Activated naive CD4-positive, alpha-beta T cell treated with anti-CD3 and anti-CD28 coated beads, Interleukin-2, amount 50 U/mL, for 16 hours (primary cell): ENCODE measurements at places on chromosomes 5 and 9.

GRCh38 chr9:81620002-81620390, 69.4 kb downstream of the TLE1 start:
- DNase-seq: no peak

DNA sequence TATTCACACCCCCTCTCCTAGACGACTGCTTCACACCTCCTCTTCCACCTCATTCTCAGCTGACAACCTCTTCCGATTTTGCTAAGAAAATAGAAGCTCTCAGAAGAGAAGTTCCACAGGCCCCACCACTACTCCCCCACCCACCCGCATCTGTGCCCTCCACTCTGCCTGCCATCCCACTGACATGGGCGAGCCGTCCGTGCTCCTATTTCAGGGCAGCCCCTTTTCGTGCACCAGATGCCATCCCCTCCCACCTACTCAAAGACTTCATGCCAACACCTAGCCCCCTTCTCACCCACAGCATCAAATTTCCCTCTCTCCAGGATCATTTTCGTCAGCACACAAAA, 34.6 kb upstream of the JADE2 start:
- no peak for DNase-seq

GRCh38 chr5:17413691-17414090, 84.3 kb upstream of the TAF11L2 start:
- no peak for DNase-seq

DNA sequence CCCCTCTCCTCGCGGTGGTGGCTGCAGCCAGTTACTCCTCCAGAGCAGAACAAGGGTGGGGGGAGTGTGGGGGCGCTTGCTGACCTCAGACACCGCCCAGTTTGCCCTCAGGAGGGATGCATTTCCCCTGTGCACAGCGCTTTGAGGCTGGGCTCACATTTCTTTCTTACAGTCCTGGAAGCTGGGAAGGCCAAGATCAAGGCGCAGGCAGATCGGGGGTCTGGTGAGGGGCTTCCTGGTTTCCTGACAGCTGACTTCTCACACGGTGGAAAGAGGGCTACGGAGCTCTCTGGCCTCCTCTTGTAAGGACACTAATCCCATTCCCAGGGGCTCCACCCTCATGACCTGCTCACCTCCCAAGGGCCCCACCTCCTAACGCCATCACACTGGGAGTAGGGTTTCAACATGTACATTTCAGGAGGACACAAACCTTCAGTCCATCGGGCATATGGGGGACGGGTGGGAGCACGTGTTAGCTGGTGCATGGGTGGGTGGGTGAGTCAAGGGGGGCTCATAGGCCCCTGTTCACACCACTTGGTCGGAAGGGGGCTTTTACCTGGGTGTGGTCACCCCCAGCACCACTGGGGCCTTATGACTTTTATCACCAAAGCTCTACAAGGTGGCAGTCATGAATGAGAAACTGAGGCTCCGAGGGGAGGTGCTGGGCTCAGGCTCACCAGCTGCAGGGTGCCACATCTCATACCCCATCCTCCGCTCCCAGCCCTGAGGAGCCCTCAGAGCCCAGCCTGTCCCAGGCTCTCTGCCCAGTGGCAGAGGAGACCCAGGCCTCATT, 7.7 kb upstream of the SCGB3A1 start:
- DNase-seq: no peak

DNA sequence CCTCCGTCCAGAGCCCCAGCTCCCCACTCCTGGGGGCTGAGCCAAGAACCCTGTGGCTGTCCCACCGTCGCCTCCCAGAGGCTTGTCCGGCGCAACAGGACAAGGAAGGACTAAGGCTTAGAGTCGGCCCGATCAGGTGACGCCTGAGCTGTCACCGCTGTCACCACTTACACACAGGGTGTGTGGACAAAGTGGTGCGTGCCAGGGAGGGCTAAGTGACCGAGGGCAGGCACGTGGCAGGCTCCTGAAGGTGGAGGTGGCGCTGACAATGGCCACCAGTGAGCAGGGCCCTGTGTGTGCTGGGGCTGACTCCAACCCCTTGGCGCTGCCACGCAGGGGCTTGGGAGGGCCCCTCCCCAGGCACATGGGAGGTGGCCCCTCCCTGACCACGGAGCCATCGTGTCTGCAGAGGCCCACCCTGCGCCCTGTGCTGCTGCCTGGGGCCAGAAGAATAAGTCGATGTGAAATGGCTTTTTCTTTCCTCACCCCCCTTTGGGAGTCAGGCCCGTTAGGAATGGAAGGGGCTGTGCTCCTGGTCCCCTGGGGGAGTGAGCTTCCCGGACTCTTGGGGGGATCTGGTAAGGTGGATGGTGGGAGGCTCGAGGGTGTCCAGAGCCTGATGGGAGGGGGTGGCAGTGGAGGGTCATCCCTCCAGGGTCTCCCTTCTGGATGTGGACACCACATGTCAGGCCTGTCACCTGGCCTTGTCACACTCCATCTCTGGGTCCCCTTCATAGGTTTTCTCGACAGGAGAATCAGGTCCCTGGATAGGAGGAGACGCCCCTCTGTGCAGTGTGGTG, 2.6 kb upstream of the GPSM1 start:
- no peak for DNase-seq

DNA sequence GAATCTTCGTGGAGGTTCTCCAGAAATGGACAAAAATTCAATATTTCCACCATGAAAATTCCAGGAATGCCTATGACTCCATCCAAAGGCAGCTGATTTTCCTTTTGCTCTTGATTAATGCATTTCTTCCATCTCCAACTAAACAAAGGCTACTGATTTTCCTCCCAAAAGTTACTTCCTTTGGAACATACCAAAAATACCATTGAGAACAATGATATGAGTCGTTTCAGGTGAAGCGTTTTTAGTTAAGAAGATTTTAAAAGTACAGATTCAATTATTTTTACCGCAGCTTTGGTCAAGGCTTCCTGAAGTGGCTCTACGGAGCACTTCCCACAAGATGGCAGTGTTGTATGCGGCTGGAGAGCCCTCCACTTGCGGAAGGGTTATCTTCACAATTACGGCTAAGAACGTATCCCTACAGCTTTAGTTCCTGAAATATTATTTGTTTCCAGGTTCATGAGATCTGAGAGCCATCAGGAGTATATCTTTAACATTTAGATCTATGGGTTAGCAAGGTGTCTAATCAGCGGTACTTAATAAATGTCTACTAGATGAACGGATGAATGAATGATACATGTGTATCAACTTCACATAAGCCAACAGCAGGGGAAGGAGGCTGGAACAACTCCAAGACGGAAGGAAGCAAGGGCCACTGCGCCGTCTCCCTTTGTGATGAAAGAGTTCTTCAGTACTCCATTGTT, 35.9 kb upstream of the ARSB start:
- DNase-seq: peak; percentile 32

- DNase-seq: no peak
These were observed 125.0 kb downstream of the DTWD2 start for GRCh38 chr5:118863345-118863744.

DNA sequence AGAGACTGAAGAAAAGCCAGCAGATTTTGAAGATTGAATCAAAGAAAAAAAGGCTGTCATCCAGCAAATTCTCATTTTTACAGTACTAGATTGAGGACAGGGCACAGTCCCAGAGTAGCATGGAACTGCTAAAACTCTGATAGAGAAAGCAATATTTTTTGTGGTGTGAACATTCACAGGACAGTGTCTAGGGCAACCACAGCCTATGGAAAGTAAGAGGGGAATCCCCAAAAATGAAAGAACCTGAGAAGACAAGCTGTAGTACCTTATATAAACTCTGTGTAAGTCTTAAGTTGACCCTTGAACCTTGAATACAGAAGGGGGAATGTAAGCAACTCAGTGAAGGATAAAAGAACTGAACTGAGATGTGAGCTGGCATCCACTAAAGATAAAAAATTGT, 540.3 kb downstream of the HINT1 start:
- DNase-seq: no peak

- no peak for DNase-seq
These were observed 62.9 kb upstream of the PTGER4 start for GRCh38 chr5:40616781-40617180.

- no peak for DNase-seq
These were observed 19.3 kb downstream of the AK8 start for GRCh38 chr9:132858751-132859150.

DNA sequence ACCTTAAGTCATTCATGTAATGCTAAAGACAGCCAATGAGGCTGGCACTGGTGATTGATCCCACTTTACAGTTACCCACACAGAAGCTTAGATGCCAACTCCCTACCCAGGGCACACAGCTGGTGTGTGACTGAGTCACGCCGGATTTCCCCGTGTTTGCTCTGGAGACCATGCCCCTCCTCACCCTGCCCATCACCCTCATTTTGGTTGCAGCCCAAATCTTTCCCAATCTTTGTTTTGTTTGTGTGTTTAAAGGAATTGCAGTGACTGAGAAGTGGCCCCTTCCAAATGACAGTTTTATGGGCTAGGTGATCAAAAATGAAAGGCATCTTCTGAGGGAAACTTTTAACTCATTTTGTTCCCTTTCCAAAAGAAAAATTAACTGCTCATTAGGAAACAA, 10.9 kb downstream of the FBXL7 start:
- DNase-seq: no peak

DNA sequence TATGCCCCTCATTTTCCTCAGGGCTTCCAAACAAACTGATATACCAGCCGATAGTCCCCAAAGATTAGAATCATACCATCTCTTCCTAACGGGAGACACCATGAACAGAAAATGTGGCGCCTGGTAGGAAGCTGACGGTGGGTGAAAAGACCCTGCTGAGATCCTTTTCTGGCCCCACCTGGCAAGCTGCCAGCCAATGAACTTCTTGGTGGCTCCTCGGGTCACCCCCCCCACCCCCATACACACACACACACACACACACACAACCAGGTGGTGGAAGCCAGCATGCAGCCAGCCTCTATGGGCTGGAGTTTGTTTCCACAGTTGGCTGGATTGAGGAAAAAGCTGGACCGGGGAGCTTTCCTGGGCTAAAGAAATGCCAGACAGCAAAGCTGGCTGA, 4.8 kb upstream of the CCIN start:
- DNase-seq: no peak

DNA sequence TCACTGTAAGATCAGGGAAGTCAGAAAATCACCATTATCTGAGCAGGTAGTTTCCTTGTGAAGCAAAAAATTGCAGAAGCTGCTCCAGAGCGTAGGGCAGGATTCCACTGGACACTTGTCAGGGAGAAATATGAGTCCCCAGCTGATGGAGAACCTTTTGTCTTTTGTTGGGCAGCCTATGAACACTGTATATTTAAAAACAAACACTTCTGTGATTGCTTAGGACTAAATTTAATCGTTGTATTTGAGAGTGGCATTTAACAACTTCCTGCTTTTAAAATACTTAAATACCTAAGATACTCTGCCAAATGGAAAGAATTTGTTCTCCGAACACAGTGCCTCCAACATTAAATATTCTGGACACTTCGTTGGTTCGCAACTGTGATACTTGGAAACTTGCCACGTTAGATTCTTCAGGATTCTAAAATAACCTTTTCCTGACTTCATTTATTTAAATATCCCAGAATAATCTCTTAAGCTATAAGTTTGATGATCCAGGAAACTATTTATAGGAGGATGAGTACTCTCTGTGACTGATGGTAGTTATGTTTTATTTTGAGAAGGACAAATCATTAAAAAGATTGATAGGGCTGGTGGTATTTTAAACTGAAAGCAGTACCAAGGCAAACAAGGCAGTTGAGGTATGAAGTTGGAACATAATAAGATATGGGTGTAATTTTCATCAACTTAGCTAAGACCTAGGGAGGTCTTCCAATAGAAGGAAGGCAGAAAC, 2.7 kb upstream of the HSPA4 start:
- DNase-seq: no peak

DNA sequence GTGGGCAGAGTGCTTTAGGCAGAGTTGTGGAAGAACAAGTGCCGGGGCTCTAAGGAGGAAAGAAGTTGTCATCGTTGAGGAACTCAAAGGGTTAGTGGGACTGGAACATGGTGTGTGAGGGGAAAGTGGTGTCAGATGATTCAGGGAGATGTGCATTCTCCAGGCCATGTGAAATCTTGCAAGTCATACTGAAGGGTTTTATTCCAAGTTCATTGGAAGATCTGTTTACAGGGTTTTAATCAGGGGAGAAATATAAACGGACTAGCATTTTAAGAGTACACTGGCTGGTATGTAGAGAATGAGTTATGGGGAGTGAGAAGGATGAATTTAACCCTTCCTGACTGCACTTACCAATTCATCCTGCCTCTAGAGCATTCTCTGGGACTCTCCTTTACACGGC, 49.3 kb downstream of the NR2F1 start:
- DNase-seq: no peak
